Activated T-helper 17 cell treated with anti-CD3 and anti-CD28 coated beads, Interleukin-2, amount 50 U/mL, for 72 hours (primary cell): ENCODE measurements at places on chromosomes 6 and 20.

- peaks cover 14% of the 10 kb centered on the region for H3K36me3 ChIP-seq
- no peaks in the 10 kb centered on the region for H3K27me3 ChIP-seq
- no peak overlapping the region for H3K4me3 ChIP-seq
- no peak overlapping the region for H3K27ac ChIP-seq
These were observed 2.7 kb upstream of the ABHD16B start for GRCh38 chr20:63858393-63859165.

GRCh38 chr20:57884956-57885355 is 175.1 kb upstream of the PMEPA1 start:
- no peak overlapping the region for H3K4me3 ChIP-seq
- H3K27ac ChIP-seq = no peak overlapping the region
- no peaks in the 10 kb centered on the region for H3K36me3 ChIP-seq
- no peaks in the 10 kb centered on the region for H3K4me1 ChIP-seq
- peaks cover 13% of the 10 kb centered on the region for H3K27me3 ChIP-seq

DNA sequence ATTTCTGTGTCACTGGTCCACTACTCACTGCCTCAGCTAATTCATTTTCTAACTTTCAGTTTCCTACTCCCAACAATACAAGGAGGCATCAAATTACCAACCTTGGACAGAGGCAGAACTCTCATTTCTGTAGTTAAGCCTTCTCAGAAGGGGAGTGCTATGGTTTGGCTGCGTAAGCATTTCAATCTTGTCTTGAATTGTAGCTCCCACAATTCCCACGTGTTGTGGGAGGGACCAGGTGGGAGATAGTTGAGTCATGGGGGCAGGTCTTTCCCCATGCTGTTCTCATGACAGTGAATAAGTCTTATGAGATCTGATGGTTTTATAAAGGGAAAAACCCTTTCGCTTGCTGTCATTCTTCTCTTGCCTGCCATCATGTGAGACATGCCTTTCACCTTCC is 22.9 kb downstream of the HLA-DRA start:
- peaks cover 5% of the 10 kb centered on the region for H3K4me1 ChIP-seq
- ATAC-seq = peak; percentile 97
- no peak overlapping the region for H3K4me3 ChIP-seq
- peaks cover 39% of the 10 kb centered on the region for H3K27me3 ChIP-seq
- no peaks in the 10 kb centered on the region for H3K36me3 ChIP-seq
- H3K27ac ChIP-seq = peak overlapping the region; percentile 17

GRCh38 chr20:41133709-41134361 is 3.5 kb upstream of the PLCG1 start:
- H3K27ac ChIP-seq = peak overlapping the region; percentile 60
- peak; percentile 51 for ATAC-seq
- no peaks in the 10 kb centered on the region for H3K27me3 ChIP-seq
- peak overlapping the region; percentile 84 for H3K4me3 ChIP-seq

GRCh38 chr6:20877008-20877937 is 343.0 kb downstream of the CDKAL1 start:
- no peaks in the 10 kb centered on the region for H3K27me3 ChIP-seq
- peaks cover 16% of the 10 kb centered on the region for H3K4me1 ChIP-seq
- peaks cover 25% of the 10 kb centered on the region for H3K36me3 ChIP-seq
- H3K27ac ChIP-seq = peak overlapping the region; percentile 90
- peak; percentile 98 for ATAC-seq

DNA sequence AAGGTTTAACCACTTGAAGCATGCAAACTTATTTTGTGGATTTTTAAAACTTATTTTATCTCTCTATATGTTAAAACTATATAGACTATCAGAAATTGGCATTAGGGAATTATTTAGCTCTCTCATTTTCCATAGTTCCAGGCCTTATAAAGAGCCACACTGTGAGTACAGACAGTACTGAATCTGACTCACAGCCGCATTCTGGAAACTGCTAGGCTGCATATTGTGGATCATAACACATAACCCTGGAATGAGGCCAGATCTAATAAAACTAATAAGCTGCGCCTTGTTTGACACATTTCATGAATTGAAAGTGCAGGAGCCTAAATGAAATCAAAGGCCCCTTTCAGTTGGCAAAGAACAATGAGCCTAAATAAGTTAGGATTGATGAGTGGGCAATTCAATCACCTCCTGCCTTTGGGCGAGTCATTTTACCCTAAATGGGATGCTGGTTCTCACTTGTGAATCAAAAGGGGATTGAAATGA is 308.4 kb downstream of the PACRG start:
- H3K27ac ChIP-seq = no peak overlapping the region
- H3K4me1 ChIP-seq = no peaks in the 10 kb centered on the region
- H3K27me3 ChIP-seq = no peaks in the 10 kb centered on the region
- no peaks in the 10 kb centered on the region for H3K36me3 ChIP-seq

DNA sequence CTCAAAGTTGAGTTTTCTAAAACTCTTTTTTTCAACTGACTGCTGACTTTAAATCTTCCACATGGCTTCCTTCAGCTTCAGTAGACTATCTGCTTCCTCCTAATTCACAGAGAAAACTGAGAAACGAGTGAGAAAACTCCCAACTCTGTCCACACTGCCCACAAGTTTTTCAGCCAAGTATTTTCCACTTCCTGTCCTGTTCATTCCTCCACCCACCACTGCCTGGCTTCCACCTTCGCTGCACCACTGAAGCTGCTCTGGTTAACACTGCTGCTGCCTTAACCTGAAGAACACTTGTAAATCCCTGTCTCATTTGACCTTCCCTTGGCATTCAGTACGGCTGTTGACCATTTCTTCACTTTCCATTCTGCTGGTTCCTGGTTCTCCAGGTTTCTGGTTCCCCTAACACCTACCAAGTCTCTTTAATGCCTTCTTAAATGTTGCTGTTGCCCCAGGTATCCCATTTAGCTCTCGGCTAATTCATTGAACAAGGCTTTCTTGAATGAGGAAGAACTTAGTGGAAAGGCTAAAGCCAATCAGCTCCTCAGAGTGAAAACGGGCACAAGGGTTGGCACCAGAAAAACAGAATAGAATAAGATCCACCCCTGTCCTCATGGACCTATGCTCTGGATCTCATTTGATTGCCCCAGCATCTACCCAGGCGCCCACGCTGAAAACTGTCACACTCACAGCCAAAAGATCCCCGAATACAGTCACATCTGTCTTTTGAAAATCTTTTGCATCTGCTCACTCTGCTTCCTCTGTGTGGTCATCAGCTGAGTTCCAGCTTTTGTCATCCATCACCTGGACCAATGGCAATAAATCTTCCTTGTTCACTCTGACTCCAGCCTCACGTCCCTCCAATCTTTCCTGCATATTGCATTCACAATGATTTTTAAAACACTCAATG is 104.4 kb upstream of the TAB2 start:
- no peak overlapping the region for H3K27ac ChIP-seq
- peaks cover 33% of the 10 kb centered on the region for H3K4me1 ChIP-seq
- peak; percentile 60 for ATAC-seq
- H3K4me3 ChIP-seq = no peak overlapping the region
